ENCODE measurements at places on chromosomes 2 and 18. TPM values are rescaled to one million over a fixed set of nuclear protein-coding genes. Genes with fewer than 3 reads are reported as not detected.

DNA sequence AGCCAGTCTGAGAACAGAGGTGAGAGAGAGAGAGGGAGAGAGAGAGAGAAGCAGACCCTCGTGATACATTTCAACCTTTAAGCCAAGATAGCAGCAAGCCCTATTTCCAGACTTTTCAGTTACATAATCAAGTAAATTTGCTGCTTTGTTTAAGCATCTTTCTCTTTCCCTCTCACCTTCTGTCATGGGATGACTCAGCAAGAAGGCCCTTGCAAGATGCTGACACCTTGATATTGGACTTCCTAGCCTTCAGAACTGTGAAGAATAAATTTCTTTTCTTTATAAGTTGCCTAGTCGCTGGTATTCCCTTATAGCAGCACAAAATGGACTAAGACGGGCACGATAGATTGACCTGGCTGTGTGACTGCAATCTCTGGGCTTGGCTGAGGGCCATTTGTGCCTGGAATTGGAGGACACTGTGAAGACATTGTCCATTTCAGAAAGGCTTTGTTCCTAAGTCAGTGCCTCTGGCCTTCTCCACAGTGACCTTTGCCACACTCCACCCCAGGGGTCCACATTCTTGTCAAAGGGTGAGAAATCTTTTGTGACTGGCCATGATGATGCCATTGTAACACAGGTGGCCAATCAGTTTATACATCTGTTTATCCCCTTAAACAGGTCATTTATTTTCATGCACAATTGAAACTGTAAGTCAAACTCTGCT lies 51.3 kb upstream of the ITSN2 start:
- H3K4me1 ChIP-seq: no peaks in the 10 kb centered on the region
- H3K36me3 ChIP-seq: no peaks in the 10 kb centered on the region
- no peak overlapping the region for H3K27ac ChIP-seq
- H3K27me3 ChIP-seq: no peaks in the 10 kb centered on the region
- no peak for DNase-seq

GRCh38 chr18:43744960-43745745 lies 467.9 kb upstream of the SYT4 start:
- H3K4me1 ChIP-seq: no peaks in the 10 kb centered on the region
- H3K27ac ChIP-seq: no peak overlapping the region
- no peak overlapping the region for H3K4me3 ChIP-seq
- no peak for DNase-seq
- H3K36me3 ChIP-seq: no peaks in the 10 kb centered on the region

- H3K4me1 ChIP-seq: no peaks in the 10 kb centered on the region
- H3K27ac ChIP-seq: no peak overlapping the region
- no peaks in the 10 kb centered on the region for H3K36me3 ChIP-seq
- no peak for DNase-seq
Measured at GRCh38 chr2:217995731-217996231, 7.0 kb downstream of the TNS1 start.

GRCh38 chr2:234135750-234136221 lies 85.3 kb downstream of the SPP2 start:
- peaks cover 27% of the 10 kb centered on the region for H3K4me1 ChIP-seq
- H3K36me3 ChIP-seq: no peaks in the 10 kb centered on the region
- H3K4me3 ChIP-seq: no peak overlapping the region
- H3K27me3 ChIP-seq: no peaks in the 10 kb centered on the region
- no peak overlapping the region for H3K27ac ChIP-seq
- DNase-seq: peak; percentile 60

PLA2R1 gene
- not detected for total RNA-seq

DNA sequence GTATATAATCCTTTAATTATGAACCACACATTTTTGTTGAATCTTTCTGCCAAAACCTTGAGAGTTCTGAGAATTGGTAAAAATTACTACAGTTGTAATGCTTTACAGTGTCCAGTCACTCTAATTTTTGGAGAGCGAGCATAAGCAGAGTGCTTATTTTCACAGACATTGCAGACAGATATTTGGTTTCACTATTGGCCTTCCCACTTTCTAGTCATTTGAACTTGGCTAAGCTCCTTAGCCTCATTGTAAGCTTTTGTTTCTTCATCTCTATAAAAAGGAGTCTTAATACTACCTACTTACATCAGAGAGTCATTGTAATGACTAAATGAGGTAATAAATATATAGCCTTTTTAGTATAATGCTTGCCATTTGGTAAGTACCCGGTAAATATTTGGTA lies 80.4 kb downstream of the LCLAT1 start:
- H3K27me3 ChIP-seq: no peaks in the 10 kb centered on the region
- no peaks in the 10 kb centered on the region for H3K36me3 ChIP-seq
- H3K4me3 ChIP-seq: no peak overlapping the region
- H3K27ac ChIP-seq: no peak overlapping the region

TMEM185B gene
- total RNA-seq: 32.3 TPM

DNA sequence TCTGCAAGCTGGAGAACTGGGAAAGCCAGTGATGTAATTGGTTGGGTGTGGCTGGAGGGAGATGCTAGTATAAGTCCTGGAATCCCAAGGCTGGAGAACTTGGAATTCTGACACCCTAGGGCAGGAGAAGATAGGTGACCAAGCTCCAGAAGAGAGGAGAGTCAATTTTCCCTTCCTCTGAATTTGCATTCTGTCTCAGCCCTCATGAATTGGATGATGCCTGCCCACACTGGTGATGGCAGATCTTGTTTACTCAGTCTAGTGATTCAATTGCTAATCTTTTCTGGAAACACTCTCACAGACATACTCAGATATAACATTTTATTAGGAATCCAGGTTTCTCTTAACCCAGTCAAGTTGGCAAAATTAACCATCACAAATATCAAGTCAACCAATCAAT lies 287.2 kb downstream of the RDH14 start:
- H3K4me3 ChIP-seq: no peak overlapping the region
- H3K4me1 ChIP-seq: no peaks in the 10 kb centered on the region
- no peaks in the 10 kb centered on the region for H3K27me3 ChIP-seq
- no peak overlapping the region for H3K27ac ChIP-seq
- H3K36me3 ChIP-seq: no peaks in the 10 kb centered on the region

CBLN2 gene
- total RNA-seq: not detected

DNA sequence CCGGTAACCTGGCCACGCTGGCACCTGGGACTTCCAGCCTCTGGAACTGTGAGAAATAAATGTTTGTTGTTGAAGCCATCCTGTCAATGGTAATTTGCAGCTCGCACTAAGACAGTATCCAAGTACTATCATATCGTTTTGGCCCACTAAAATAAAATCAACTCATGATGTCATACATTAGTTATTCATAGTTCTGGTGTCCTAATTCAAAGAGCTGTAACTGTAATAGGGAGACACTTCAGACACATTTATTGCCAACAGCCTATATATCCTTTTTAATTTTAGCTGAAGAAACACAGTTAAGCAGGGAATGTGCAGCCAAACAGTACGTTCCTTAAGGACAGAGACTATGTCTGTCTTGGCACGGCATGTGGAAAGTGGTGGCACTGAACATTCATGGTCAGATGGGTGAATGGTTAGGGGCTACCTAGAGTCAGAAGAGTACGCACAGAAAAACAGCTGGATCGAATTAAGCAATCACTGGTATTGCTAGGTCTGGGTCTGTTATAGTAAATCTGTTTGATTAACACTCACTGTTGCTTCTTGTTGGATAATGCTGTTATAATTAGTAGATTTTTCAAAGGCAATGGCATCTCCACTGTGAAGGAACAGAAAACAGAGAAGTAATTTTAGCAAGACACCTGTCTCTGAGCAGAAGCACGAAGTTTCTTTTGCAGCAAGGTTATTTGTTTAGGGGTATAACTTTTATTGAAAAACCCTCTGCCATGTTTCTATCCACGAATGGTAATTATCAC lies 41.3 kb upstream of the CREG2 start:
- no peak overlapping the region for H3K27ac ChIP-seq
- H3K36me3 ChIP-seq: no peaks in the 10 kb centered on the region
- no peak overlapping the region for H3K4me3 ChIP-seq
- no peaks in the 10 kb centered on the region for H3K4me1 ChIP-seq
- no peaks in the 10 kb centered on the region for H3K27me3 ChIP-seq

GRCh38 chr2:165874445-165875039 lies 79.0 kb downstream of the TTC21B start:
- no peak overlapping the region for H3K4me3 ChIP-seq
- H3K27me3 ChIP-seq: no peaks in the 10 kb centered on the region
- peaks cover 3% of the 10 kb centered on the region for H3K4me1 ChIP-seq
- H3K36me3 ChIP-seq: no peaks in the 10 kb centered on the region
- peak; percentile 57 for DNase-seq

ZCCHC2 gene
- 36.4 TPM for total RNA-seq

GRHL1 gene
- total RNA-seq: 0.88 TPM

- no peaks in the 10 kb centered on the region for H3K36me3 ChIP-seq
- DNase-seq: no peak
- no peak overlapping the region for H3K4me3 ChIP-seq
- H3K27me3 ChIP-seq: no peaks in the 10 kb centered on the region
Measured at GRCh38 chr2:108412995-108413710, 35.4 kb downstream of the SULT1C4 start.

- H3K4me3 ChIP-seq: no peak overlapping the region
- H3K27ac ChIP-seq: no peak overlapping the region
- DNase-seq: no peak
Measured at GRCh38 chr2:145185696-145186095, 665.8 kb upstream of the ZEB2 start.

- H3K27me3 ChIP-seq: no peaks in the 10 kb centered on the region
- no peak for DNase-seq
- H3K27ac ChIP-seq: no peak overlapping the region
- H3K4me3 ChIP-seq: no peak overlapping the region
- no peaks in the 10 kb centered on the region for H3K4me1 ChIP-seq
Measured at GRCh38 chr18:26802330-26803200, 62.9 kb downstream of the AQP4 start.

- H3K27me3 ChIP-seq: no peaks in the 10 kb centered on the region
- no peak for DNase-seq
- no peak overlapping the region for H3K4me3 ChIP-seq
- no peak overlapping the region for H3K27ac ChIP-seq
- H3K36me3 ChIP-seq: no peaks in the 10 kb centered on the region
- peaks cover 39% of the 10 kb centered on the region for H3K4me1 ChIP-seq
Measured at GRCh38 chr2:96524482-96525210, 11.9 kb upstream of the ARID5A start.

ATP6V1B1 gene
- total RNA-seq: not detected

GRCh38 chr18:31740180-31740579 lies 20.5 kb downstream of the SLC25A52 start:
- H3K4me1 ChIP-seq: no peaks in the 10 kb centered on the region
- no peak overlapping the region for H3K4me3 ChIP-seq
- H3K27ac ChIP-seq: no peak overlapping the region
- no peaks in the 10 kb centered on the region for H3K27me3 ChIP-seq
- no peak for DNase-seq

DNA sequence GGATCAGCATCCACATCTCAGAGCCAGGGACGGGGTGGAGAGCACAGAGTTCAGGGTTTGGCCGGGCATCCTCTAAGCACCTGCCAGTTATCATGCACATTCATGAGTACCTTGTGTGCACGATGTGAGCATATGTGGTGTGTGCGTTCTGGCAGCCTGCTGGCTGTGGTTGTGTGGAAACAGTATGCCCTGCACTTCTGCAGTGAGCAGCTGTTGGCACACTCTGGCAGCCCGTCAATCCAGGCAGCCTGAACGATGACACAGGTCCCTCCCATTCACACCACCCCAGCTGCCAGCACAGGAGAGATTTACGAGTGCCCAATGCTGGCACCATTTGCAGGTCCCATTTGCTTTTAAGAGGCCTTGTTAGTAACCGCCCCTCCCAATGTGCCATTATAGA lies 74.2 kb downstream of the CD8B2 start:
- peaks cover 8% of the 10 kb centered on the region for H3K4me1 ChIP-seq
- H3K27ac ChIP-seq: no peak overlapping the region
- H3K36me3 ChIP-seq: no peaks in the 10 kb centered on the region
- H3K4me3 ChIP-seq: no peak overlapping the region
- no peaks in the 10 kb centered on the region for H3K27me3 ChIP-seq

GRCh38 chr18:60228609-60229595 lies 143.7 kb downstream of the MC4R start:
- H3K36me3 ChIP-seq: no peaks in the 10 kb centered on the region
- H3K4me3 ChIP-seq: no peak overlapping the region
- no peaks in the 10 kb centered on the region for H3K4me1 ChIP-seq
- DNase-seq: no peak
- H3K27ac ChIP-seq: no peak overlapping the region
- no peaks in the 10 kb centered on the region for H3K27me3 ChIP-seq

DNA sequence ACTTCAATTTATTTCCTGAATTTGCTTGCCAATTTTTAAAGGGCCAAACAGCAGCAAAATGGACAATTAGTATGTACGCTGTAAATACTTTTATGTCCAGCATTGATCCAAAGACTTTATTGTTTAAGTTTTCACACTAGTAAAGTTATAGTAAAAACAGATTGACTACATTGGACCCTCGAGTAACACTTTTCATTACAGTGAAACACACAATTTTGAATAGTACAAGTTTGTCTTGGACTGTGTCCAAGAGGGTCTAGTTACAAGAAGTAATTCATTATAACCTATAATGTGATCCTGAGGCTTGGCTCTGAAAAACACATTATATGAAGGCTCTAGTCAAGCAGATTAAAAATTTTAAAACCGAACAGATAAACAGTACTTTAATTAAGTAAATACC lies 11.4 kb upstream of the RBBP8 start:
- no peak overlapping the region for H3K4me3 ChIP-seq
- no peaks in the 10 kb centered on the region for H3K4me1 ChIP-seq
- no peak for DNase-seq
- no peaks in the 10 kb centered on the region for H3K27me3 ChIP-seq
- H3K36me3 ChIP-seq: no peaks in the 10 kb centered on the region
- H3K27ac ChIP-seq: no peak overlapping the region

GRCh38 chr2:159044804-159045286 lies 76.4 kb downstream of the TANC1 start:
- no peak overlapping the region for H3K27ac ChIP-seq
- no peaks in the 10 kb centered on the region for H3K4me1 ChIP-seq
- H3K4me3 ChIP-seq: no peak overlapping the region
- DNase-seq: no peak
- no peaks in the 10 kb centered on the region for H3K36me3 ChIP-seq

DNA sequence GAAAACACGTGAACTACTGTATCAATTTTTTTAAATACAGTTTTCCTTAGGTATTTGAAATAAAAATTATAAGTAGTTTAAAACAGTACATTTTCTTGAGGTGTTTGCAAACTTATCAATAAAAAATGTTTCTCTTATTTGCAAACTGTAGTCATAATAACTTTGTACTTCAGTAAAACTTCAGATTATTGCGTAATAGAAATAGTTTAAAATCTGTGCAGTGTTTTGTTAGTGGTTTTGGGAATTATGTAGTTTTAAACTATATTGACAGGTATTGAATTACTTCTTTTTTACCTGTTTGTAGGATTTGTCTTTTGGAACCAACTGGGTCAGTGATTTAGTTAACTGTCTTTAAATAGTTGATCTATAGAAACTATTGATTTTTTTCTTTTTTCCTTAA lies 7.3 kb downstream of the NAPG start:
- peaks cover 9% of the 10 kb centered on the region for H3K4me1 ChIP-seq
- DNase-seq: no peak
- no peak overlapping the region for H3K27ac ChIP-seq
- no peak overlapping the region for H3K4me3 ChIP-seq
- H3K36me3 ChIP-seq: peaks cover 3% of the 10 kb centered on the region
- H3K27me3 ChIP-seq: no peaks in the 10 kb centered on the region

Data from CD8-positive, alpha-beta memory T cell (primary cell).